NCI-H2171 treated with DMSO at 0.1 percent for 48 hours (cell line): ENCODE measurements at places on chromosomes 12 and 14.

DNA sequence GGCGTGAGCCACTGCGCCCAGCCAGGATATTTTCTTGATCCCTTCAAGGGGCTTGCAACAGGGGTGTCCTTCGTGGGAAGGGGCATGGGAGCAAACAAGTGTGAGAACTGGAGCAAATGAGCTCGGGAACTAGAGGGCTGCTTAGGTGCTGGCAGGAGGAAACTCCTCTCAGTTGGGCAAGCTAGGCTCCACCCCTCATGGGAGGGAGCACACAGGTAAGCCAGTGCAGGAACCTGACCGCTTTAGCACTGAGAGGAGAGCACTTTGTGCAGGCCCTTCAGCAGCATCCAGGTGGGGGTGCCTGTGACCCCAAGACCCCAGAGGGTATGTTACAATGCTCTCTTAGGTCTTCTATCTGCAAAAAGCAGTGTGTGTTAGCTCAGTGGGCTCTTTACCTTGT is 755.4 kb upstream of the MDGA2 start:
- DNase-seq: no peak

GRCh38 chr14:79842270-79842669 is 369.0 kb downstream of the DIO2 start:
- DNase-seq: no peak

DNA sequence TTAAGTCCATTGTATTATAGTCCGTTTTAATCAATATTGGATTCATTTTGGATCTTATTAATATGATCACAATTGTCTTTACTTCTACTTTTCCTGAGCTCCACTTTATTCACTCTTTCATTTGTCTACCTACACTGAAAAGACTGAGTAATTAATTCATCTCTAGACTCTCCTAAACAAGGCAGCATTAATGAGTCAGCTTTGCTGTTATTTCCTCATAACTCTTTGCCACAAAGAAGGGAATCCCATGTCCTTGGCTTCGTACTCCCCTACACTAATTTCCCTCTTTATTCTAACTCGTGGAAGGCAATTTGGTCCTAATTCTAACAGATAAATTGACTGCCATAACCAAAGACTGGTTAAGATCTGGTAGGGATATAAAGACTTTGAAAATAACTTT is 91.9 kb downstream of the ARMH4 start:
- DNase-seq: no peak

DNA sequence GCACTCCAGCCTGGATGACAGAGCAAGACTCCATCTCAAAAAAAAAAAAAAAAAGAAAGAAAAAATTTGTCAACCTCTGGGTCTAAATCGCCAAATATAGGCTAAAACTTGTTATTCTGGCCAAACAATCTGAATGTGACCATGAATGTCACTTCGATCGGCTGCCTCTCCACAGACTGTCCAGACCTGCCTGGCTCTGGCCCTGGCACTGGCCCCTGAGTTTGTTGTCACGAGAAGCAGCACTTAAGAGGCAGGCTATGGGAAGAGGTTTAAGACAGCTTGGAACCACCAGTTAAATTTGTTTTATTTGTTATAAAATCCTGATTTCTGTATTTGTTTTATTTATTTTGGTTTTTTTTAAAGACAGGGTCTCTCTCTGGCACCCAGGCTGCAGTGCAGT is 14.5 kb downstream of the WSB2 start:
- DNase-seq: no peak

GRCh38 chr12:25529738-25530137 is 23.3 kb downstream of the LMNTD1 start:
- no peak for DNase-seq

- no peak for DNase-seq
These were observed 8.4 kb upstream of the GMFB start for GRCh38 chr14:54497224-54497623.

- no peak for DNase-seq
These were observed 136.6 kb downstream of the OTOGL start for GRCh38 chr12:80235944-80236343.

- DNase-seq: no peak
These were observed 29.7 kb upstream of the TMEM179 start for GRCh38 chr14:104634138-104634760.

GRCh38 chr12:116735951-116736599 is 1.8 kb downstream of the SPRING1 start:
- DNase-seq: no peak

DNA sequence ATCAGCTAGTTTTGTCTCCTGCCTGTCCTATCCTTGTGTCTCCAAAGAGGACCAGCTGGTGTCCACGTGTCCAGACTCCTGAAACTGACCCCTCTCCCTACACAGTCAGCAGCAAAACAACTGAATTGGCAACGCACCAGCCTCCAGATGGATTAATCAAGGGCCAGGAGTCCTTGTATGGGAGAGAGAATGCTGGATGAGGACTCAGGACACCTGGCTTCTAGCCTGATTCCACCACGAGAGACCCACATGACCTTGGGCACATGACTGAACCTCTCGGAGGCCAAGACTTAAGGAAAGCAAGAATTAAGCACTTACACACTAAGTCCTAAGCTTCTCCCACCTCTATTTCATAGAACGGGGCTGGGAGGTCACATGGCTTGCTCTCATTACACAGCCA is 60.4 kb upstream of the CMKLR1 start:
- DNase-seq: no peak

- DNase-seq: no peak
These were observed 315.3 kb downstream of the NOVA1 start for GRCh38 chr14:26282578-26282977.

- DNase-seq: no peak
These were observed 80.2 kb downstream of the NCOR2 start for GRCh38 chr12:124487066-124487833.

GRCh38 chr14:58368956-58369355 is 26.8 kb upstream of the TOMM20L start:
- DNase-seq: no peak

DNA sequence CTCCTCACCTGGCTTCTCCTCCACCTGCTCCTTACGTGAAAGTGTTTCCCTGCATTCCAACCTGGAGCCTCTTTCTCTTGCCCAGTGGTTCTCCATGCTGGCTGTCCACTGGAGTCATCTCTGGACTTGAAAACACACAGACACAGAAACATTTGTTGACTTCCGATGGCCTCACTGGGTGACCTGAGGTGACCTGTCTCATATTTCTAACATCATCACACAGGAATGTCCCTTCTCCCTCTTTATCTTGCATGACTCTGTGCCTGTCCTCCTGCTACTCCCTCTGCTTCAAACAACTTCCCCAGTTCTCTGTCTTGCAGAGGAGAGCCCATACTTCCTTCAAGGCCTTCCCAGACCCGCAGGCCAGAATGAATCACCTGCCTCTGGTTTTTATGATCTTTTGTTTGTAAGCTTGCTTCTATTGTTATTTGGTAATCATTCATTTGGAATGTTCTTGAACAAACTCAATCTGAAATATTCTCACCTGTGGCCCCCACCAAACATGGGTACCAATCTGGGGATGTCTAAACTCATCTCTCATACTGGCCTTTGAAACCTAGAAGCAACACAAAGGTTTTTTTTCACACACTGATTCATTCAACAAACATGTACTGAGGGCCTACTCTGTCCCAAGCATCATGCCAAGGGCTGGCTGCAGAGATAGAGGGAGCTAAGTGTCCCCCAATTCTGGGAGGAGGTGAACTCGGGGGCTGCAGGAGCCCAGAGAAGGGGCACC is 9.7 kb upstream of the RIN3 start:
- DNase-seq: no peak

GRCh38 chr14:99624971-99625370 is 20.0 kb upstream of the HHIPL1 start:
- no peak for DNase-seq
